A549 treated with GW870086 at 1 μM for 4 hours (cell line): ENCODE measurements at places on chromosomes 1 and 21. TPM values are rescaled to one million over a fixed set of nuclear protein-coding genes. Genes with fewer than 3 reads are reported as not detected.

The CR1L gene
- not detected in 5 replicates for total RNA-seq

The KIRREL1 gene
- 18.6 to 31.5 TPM (median 26.4 TPM) in 5 replicates for total RNA-seq

The VWA1 gene
- 4.4 to 16.3 TPM (median 14.5 TPM) in 5 replicates for total RNA-seq

The DISP1 gene
- 1.3 to 2.2 TPM (median 2.0 TPM) in 5 replicates for total RNA-seq

The PLOD1 gene
- 69.4 to 85.4 TPM (median 79.5 TPM) in 5 replicates for total RNA-seq

The ATP1A4 gene
- not detected in 5 replicates for total RNA-seq

The CACHD1 gene
- total RNA-seq: 1.4 to 1.7 TPM (median 1.5 TPM) in 5 replicates

The BTBD19 gene
- 1.8 to 3.9 TPM (median 2.7 TPM) in 5 replicates for total RNA-seq

The GABRD gene
- 0.23 to 1.1 TPM (median 0.63 TPM) in 5 replicates for total RNA-seq

The G0S2 gene
- 3.0 to 4.7 TPM (median 3.4 TPM) in 5 replicates for total RNA-seq

The FCRL1 gene
- not detected in 5 replicates for total RNA-seq

The NEK2 gene
- total RNA-seq: 33.9 to 43.9 TPM (median 42.1 TPM) in 5 replicates

The GPR3 gene
- total RNA-seq: 0.85 to 2.1 TPM (median 1.9 TPM) in 5 replicates

The HES2 gene
- 3.3 to 7.2 TPM (median 6.0 TPM) in 5 replicates for total RNA-seq

The GPX7 gene
- not detected in 5 replicates for total RNA-seq

The HHIPL2 gene
- total RNA-seq: 9.2 to 12.1 TPM (median 10.8 TPM) in 5 replicates

The KCNT2 gene
- total RNA-seq: 0.06 to 0.07 TPM (median 0.07 TPM) in 4 of 5 replicates, not detected in the other

The KCNJ15 gene
- total RNA-seq: 0.10 to 0.25 TPM (median 0.19 TPM) in 5 replicates

The HES3 gene
- not detected in 5 replicates for total RNA-seq
